ENCODE measurements at places on chromosomes 5 and 9. TPM values are rescaled to one million over a fixed set of nuclear protein-coding genes. Genes with fewer than 3 reads are reported as not detected.

GRCh38 chr9:125121146-125121545 is 22.2 kb downstream of the SCAI start:
- DNase-seq, result no peak

DNA sequence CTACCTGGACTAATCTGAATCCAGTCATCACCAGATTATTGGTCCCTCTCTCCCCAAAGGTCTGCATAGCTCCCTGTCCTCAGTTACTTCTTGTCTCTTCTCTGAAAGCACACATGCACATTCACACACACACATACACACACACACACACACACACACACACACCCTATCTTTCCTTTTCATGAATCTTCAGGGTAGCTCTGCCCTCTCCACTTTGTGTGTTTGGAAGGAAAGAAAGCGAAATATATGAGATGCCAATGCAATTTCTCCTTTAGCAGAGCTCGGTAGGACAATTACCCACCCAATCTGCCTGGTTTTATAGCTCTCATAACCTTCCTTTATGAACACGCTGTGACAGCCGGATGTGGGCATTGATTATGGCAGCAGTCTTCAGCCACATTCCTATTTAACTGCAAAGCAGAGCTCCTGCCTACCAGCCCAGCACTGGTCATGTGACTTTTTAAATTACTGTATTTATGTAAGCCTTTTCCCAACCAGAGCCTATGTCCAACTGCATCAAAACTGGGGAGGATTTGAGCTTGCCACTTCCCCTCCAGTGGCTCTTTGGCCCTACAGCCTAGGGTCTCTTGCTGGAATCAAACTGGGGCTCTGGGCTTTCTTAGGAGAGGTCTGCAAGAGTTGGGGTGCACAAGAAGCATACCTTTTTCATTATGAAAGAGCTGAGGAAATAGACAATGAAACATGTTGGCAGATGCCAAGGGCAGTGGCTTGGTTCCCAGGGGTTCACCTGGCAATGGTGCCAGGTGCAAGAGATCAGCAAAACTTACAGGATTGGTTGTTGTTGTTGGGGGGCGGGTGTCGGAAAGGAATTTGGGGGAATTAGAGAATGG is 20.8 kb upstream of the MATR3 start:
- DNase-seq, result peak; percentile 37

GRCh38 chr9:638152-638551 is 203.3 kb upstream of the DMRT1 start:
- DNase-seq, result no peak

GRCh38 chr9:130994135-130995085 is 14.6 kb upstream of the LAMC3 start:
- DNase-seq, result no peak

DNA sequence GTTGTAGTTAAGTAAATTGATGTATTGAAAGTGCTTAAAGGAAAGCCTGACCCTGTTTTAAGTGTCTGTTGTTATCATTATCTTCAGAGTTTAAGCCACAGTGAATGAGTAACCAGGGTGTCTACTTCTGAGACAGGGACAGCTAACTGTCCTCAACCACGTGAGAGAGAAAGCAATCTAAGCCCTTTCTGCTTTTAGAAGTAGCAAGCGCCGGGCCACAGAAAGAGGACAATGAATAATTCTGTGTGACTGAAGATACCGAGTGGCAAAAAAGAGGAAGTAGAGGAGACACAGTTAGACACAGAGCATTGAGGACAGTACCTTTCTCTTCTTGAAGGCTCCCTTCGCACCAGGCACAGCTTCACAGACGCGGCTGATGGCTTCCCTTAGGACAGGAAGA is 86.3 kb downstream of the S1PR3 start:
- no peak for DNase-seq

- no peak for DNase-seq
Observed at GRCh38 chr5:74183041-74183440, 457.5 kb downstream of the ENC1 start.

- peak; percentile 50 for DNase-seq
Observed at GRCh38 chr9:114386361-114386885, 1.4 kb downstream of the AKNA start.

DNA sequence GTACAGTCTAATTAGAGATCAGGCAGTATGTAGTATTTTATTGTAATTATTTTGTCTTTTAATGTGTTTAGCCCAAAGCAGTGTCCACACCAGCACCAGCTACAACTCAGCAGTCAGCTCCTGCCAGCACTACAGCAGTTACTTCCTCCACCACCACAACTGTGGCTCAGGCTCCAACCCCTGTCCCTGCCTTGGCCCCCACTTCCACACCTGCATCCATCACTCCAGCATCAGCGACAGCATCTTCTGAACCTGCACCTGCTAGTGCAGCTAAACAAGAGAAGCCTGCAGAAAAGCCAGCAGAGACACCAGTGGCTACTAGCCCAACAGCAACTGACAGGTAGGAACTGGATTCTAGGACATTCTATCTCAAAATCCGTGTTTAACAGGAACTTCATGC is 23.2 kb downstream of the RAD23B start:
- DNase-seq, result no peak

DNA sequence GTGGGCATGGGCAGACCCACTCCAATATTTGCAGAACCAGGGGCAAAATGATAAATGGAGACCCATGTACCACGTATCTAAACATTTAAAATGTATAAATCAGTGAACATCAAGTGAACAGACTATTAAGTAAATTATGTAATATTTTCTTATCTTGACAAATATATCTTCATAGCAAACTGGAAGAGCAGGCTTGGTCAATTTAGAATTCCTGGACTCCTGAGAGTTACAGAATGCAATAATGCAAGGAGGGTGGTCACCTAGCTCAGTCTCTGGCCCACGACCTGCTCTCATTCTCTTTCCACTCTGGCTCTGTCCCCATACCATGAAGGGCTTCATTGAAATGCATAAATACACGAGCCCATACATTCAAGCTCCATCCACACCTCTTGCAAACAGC is 398.0 kb downstream of the ENC1 start:
- DNase-seq, result no peak

GRCh38 chr5:40681363-40682153 is 1.8 kb downstream of the PTGER4 start:
- peak; percentile 73 for DNase-seq

DNA sequence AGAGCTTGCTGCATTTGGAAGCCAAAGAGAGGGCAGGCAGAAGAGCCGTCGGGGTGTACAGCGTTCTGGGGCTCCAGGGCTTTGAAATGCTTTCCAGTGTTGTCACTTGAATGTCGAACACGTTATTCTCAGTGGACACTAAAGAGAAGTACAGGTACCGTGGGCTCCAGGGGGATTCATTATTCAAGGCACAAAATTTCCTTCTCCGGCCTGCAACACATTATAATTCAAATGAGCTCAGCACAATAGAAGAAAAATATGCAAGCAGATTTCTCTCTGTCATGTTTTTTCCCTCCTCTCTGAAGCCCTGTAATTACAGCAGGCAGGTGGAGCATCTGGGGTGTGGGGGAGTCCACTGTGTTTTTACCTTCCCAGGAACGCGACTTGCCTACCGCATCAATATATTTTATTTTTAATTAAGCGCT is 293.1 kb downstream of the ZSWIM6 start:
- DNase-seq, result no peak

DNA sequence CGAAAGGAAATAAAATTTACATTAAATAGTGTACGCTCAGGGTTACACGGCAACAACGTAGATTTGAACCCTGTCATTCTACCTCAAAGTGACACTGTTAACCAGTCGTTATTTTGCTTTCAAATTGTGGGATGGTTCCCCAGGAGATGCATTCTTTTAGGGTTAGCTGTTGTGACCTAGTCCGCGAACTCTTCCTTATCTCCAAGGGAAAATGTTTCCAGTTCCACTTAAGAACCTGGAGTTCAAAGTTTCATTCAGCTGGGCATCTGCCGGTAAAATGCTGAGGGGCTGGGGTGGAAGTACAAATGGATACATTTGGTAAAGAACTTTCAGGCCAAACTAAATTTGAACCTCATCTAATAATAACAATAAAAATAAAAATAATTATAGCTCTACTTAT is 264.6 kb downstream of the NR3C1 start:
- no peak for DNase-seq

GRCh38 chr9:135567311-135567710 is 5.8 kb downstream of the PAEP start:
- peak; percentile 7 for DNase-seq

DNA sequence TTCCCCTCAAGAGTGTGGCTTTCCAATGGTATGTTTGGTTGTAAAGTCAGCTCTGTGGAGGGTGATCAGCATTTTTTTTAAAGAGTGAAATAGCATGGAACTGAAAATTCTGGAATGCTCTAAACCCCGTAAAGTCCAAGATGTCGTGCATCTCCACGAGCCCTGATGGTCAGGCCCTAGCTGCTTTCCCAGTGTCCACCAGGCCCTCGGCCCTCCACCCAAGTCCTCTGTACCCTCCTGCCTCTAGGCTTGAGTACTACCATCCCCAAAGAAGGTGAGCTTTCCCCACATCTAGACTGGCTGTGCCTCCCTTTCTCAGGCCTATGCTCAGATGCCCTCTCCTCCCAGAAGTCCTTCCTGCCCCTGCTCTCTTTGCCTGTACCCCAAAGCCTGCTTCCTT is 280.3 kb downstream of the GADD45G start:
- DNase-seq, result no peak

DNA sequence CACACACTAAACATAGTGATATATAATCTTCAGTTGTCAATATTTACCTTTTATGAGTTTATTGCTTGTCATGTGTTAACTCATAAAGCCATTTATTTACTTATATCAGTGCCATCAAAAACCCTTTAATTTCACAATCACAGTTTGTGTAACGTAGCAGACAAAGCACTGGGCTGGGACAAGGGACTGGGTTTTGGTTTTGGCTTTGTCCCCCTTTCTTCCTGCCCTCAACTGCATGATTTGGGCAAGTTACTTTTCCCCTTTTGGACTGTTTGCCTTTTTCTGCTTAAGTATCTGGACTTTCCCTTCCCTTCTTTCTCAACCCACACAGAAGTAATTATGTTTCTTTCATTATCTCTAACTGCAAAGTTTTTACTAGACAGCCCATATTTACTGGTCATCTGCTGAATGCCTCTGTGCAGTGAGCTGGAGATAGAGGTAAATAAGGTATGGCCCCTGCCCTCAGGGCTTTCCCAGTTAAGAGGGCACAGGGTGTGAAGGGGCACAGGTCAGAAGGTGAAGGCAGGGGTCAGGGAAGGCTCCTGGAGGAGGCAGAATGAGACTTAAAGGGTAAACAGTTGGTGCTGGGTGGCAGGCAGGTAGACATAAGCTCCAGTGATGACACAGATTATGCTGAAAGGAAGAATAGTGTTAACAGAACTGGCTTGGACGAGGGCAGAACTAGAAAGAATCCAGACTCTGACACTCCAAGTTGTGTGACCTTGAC is 14.8 kb upstream of the NR3C1 start:
- DNase-seq, result no peak

DNA sequence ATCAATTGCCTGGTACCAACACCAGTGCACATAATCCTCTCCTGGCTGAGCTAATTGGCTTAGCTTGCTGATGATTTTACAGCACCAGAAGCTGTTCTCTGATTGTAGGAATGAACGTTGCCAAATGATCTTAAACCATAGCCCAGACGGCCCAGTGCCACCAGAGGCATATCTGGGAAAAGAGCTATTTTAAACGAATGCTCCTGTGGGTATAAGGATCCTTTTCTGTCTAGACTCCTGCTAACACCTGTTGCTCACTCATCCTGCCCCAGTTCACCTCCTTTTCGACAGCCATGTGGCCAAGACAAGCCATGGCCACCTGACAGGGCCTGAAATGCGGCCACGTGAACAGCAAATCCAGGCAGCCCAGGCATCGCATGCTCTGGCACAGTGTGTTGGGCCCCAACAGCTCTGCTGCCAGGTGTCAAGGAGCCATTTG is 289.9 kb upstream of the SLC30A5 start:
- no peak for DNase-seq

GRCh38 chr5:12885018-12885417 is 980.8 kb upstream of the CTNND2 start:
- no peak for DNase-seq

DNA sequence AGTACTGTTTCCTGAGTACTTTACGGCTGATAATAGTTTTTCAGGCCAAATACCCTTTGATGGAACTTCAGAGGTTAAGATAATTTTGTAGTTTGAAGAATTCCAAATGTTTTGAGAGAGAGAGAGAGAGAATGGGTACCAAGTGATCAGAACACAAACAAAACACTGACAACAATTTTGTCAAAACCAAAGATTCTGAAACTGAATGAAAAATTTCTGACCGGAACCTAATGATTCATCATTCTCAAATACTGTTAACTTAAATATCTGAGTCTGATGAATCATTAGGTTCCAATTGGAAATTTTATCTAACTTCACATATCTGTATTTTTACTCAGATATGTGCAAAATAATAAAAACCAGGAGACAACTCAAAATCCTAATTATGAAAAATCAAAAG is 4.0 kb downstream of the LMBRD2 start:
- no peak for DNase-seq

- DNase-seq, result no peak
Observed at GRCh38 chr9:79641070-79641469, 69.3 kb downstream of the TLE4 start.

Gene COL5A1
- total RNA-seq, result 0.71 TPM

Gene UBAP1
- total RNA-seq, result 36.3 TPM

Gene SPINK5
- total RNA-seq, result not detected

Gene PPP3R2
- not detected for total RNA-seq

Gene SPATA6L
- 1.0 TPM for total RNA-seq

Data from activated naive CD8-positive, alpha-beta T cell treated with anti-CD3 and anti-CD28 coated beads, Interleukin-2, amount 10 ng/mL, durations not matched to agents 7 days and 5 days (primary cell).